ENCODE measurements at places on chromosomes 11 and 22.

DNA sequence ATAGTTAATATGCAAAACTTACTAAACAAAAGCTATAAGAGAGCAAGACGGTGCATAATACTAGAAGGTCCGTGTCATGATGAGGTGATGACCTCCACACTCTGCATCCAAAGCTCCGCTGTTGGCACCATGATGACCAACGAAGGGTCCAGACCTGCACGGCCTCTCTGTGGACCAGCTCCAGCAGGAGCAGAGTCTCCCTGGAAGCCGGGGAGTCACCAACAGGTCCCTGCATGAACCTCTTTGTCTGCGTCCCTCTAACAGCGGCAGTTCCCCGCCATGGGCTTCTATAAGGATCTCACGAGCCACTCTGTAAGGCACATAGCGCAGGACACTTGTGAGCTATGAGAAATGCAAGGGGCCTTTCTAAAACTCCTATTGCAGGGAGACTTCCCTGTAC lies 517.3 kb downstream of the BRD1 start:
- no peak for DNase-seq

DNA sequence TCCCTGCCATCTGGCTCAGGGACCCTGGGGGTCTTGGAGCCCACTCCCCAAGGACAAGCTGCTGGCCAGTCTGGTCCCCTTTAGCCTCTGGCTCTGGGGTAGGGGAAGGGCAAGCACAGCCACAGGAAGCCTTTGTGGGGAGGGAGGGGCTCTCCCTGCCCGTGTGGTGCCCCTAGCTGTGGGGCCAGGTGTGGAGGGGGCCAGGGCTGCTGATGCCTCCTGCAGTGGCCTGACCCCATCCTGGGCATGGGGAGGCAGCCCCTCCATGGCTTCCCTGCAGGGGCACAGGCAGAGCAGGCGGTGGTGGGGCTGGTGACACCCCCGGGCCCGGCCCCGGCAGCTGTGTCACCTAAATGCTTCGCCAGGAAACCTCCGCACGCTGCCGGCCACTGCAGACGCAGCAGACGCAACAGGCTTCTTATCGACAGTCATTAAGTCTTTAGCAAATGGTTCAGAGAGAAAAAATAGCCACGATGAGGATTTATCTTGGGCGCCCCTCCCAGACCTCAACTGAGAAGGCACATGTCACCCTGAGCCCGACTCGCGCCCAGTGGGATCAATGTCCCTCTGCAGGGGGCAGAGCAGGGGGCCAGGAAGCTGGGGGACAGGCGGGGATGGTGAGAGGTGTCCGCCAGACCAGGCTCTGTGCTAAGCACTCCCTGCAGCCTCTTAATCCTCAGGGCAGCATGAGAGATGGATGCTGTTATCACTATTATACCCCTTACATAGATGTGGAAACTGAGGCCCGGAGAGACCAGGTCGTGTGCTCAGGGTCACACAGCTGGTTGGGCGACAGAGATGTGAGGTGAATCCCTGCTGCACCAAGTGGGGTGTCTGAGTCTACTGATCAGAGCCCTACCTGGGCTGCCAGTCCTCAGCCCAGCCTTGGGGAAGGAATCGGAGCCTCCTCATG lies 33.9 kb downstream of the FLRT1 start:
- DNase-seq = no peak

- DNase-seq = no peak
These were observed 2.3 kb downstream of the AP5B1 start for GRCh38 chr11:65778431-65778900.

- DNase-seq = no peak
These were observed 32.0 kb downstream of the EXPH5 start for GRCh38 chr11:108561535-108561991.

DNA sequence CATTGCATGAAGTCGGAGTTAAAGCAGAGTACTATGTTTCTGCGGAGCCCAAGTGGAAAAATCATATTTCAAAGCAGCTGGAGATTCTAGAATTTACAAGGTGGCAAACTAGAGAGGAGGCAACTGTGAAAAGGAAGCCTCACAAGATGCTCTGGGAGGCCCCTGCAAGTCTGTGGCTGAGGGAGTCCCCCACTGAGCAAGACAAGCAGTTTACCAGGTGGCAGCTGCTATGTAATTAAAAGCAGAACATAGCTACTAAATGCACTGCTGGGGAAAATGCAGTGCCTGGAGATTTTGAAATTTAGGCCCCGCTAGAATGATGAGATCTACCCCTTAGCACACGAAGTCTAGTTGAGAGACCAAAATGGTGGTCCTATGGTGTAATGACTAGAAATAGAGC lies 728.0 kb downstream of the OPCML start:
- DNase-seq = no peak
